Stimulated activated CD4-positive, alpha-beta T cell treated with anti-CD3 and anti-CD28 coated beads, Interleukin-4, amount 100 ng/mL, for 1 hour (primary cell): ENCODE measurements at places on chromosomes 6 and 20.

DNA sequence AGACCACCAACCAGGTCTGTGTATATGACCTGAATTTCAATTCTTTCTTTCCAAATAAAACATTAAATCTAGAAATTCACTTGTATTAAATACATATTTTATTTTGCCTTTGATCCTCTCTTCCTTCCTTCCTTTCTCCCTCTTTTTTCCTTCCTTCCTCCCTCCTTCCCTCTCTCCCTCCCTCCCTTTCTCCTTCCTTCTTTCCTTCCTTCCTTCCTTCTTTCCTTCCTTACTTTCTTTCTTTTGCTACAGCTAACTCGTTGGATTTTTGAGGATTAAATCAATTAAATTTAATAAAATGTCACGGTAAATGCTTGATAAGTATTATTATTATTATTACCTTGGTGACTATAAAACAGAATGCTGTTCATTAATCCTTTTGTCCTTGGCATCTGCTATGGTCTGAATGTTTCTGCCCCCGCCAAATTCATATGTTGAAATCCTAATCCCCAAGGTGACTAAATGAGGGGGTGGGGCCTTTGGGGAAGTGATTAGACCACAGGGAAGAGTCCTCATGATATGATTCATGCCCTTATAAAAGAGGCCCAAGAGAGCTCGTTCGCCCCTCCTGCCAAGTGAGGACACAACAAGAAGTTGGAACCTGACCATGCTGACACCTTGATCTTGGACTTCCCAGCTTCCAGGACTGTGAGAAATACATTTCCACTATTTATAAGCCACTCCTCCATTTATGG, 67.6 kb upstream of the BTBD3 start:
- no peak for DNase-seq

GRCh38 chr6:16343593-16343992, 105.2 kb downstream of the GMPR start:
- no peak for DNase-seq

DNA sequence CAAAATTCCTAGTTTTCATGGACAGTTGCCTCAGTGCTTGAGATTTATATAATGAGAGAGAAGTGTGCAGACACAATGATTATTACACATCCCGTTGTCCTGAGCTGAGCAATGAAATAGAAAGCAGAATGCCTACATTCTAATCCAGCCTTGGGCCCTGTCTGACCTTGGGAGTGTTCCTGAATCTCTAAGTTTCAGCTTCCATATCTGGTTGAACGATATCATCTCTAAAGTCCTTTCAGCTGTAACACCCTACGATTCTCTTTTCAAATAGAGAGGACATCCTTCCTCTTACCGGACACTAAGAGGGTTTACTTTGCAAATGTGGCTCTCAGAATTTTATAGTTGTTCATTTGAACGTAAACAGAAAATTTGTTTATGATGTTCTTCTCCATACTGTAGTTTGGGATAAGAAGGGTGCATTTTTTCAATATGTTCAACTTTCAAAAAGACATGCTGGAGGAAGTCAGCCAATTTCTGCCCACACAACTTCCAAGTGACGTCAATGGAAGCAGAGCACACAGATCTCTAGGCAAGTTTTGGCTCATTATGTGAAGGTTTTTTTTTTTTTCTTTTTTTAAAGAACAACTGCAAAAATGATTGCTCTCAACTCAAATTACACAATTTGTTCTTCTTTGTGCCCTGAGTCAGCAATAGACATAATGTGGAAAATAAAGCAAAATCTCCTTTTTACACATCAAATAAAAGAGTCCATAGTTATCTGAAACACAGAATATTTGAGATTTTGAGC, 50.4 kb downstream of the PDE7B start:
- DNase-seq: no peak

DNA sequence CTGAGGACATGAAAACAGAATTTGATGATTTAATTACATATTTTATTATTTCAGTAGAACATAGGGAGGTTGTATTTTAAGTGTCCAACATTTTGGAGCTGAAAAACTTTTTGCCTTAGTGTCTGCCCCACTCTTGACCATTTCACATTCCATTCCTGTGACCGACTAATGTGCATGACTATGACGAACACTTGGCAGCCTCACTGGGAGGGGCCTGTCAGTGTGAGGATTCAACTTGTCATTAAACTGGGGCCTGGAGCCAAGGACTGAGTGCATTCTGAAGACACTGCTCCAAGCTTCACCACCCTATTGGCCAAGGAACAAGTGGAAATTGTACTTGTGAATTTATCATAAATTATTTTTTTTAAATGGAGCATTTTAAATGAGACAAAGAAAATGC, 661.3 kb downstream of the BCKDHB start:
- no peak for DNase-seq

DNA sequence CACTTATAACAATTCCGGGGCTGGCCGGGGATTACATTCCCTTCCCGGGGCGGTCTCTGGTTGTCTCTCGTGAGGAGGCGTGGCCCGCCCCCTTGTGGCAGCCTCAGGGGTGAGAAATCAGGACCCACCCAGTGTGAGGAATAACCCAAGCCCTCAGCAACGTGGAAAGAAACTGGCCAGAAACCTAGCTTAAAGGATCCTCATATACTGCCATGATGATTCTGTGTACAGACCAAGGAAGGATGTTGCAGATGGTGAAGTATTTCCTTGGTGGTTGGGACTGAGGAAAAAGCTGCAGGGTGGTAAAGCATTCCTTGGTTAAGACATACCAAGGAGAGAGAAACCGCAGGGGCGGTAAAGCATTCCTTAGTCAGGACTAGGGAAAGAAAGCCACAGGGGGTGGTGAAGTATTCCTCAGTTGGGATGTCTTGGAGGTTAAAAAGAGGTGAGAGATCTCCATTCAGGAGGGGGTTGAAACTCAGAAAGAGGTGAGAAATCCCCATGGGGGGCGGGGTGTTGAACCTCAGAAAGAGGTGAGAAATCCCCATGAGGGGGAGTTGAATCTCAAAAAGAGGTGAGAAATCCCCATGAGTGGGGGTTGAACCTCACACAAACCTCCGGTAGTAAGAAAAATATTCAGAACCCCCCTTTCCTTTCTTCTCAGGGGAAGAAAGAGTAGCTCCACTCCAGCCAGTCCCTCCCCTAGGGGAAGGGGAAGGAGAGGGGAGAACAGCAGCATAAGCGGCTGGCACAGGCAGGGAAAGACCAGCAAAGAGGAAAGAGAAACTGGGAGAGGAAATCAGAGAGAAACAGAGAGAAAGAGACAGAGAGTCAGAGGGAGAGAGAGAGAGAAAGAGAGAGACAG, 238.1 kb downstream of the RNGTT start:
- peak; percentile 30 for DNase-seq

GRCh38 chr6:37624606-37625574, 72.8 kb downstream of the MDGA1 start:
- no peak for DNase-seq

DNA sequence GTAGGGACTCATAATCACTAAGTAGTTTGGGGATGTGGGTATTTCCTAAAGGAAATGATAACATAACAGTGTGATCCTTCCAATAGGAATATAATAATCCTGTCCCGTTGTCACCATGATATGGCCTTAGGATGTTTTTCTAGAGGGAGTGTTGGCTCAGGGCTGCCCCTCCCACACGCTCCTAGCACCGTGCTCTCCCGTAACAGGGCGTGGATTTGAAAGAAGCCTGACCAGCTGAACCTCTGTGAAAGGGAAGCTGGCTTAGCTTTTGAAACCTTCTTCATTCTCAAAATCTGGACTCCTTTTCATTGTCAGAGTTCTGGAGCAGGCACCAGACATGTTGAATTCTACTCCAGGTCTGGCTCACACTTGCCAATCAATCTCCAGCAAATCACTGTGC, 103.4 kb upstream of the SASH1 start:
- no peak for DNase-seq

DNA sequence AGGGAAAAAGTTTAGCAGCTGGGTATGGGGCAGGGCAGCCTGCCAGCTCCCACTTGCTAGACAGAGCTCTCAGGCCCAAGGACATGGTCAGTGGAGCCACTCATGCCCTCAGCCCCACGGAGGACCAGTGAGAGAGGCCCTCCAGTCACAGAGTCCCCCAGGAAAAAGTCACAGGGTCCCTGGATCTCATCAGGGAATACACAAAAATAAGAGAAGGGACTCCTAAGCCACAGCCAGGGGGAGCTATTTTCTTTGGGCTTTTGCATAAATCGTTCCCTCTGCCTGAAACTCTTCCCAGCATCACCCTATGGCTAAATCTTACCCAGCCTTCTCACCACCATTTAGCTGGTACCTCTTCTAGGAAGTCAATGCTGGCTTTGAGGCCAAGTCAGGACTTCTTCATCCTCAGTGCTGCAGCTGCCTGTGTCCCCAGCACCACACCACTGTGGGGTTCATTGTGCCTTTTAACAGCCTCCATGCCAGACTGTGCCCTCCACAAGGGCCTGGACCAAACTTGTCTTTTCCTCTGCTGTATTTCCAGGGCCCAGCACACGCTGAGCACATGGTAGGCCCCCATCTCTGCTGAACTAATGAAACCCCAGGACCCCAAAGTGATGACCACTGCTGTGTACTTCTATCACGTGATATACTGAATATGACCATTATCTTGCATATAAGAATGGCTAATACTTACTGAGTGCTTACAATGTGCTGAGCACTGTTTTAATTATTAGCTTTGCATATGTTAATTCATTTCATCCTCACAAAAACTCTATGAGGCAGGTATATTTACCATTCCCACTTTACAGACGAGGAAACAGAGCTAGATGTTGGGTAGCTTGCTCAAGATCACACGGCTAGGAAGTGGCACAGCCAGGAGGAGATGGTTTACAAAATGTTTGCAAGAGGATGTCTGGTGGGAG, 2.0 kb downstream of the ZNF335 start:
- DNase-seq: no peak

- DNase-seq: no peak
Observed at GRCh38 chr20:10762216-10762615, 88.4 kb upstream of the JAG1 start.

- DNase-seq: no peak
Observed at GRCh38 chr6:138545621-138545980, 46.3 kb upstream of the NHSL1 start.

GRCh38 chr6:10421921-10422736, 7.3 kb upstream of the TFAP2A start:
- DNase-seq: no peak

DNA sequence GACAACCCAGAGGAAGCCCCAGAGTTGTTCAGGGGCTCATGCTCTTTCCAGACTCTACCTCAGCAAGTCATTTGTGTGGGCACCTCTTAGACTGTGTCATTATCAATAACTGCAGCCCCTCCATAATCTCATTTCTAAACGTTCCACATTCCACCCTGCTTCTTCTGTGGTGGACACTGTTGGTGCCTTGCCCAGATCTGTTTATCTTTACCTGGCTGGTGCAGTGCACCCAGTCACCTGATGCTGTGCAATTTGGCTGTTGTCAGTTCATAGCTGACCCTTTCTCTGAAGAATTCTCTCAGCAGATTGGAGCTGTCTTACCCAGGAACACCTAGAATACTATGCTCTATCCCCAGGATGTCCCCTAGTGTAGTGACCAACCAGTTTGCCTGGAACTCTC, 80.0 kb downstream of the ATRN start:
- no peak for DNase-seq

GRCh38 chr6:156502969-156503504, 274.1 kb upstream of the ARID1B start:
- no peak for DNase-seq

DNA sequence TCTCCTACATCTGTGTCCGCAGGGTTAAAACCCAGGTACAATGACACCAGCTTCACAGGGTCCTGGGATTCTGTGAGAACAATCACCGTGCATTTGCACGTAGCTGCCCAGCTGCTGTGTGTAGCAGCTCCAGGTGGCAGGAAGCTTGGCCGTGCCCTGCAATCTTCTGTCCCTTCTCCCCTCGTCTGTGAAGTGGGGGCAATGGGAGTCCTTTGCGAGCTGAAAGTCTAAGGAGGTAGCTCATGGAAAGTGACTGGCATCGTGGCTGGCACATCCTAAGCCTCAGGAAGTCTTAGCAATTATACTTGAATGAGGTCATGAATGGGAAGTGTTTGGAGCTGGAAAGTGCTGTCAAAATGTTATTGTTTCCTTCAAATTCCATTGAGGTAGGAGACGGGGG, 137.1 kb downstream of the SMOC2 start:
- no peak for DNase-seq

- DNase-seq: no peak
Observed at GRCh38 chr6:152634773-152635172, 2.4 kb downstream of the SYNE1 start.

GRCh38 chr6:142322504-142323198, 20.8 kb downstream of the ADGRG6 start:
- DNase-seq: no peak

DNA sequence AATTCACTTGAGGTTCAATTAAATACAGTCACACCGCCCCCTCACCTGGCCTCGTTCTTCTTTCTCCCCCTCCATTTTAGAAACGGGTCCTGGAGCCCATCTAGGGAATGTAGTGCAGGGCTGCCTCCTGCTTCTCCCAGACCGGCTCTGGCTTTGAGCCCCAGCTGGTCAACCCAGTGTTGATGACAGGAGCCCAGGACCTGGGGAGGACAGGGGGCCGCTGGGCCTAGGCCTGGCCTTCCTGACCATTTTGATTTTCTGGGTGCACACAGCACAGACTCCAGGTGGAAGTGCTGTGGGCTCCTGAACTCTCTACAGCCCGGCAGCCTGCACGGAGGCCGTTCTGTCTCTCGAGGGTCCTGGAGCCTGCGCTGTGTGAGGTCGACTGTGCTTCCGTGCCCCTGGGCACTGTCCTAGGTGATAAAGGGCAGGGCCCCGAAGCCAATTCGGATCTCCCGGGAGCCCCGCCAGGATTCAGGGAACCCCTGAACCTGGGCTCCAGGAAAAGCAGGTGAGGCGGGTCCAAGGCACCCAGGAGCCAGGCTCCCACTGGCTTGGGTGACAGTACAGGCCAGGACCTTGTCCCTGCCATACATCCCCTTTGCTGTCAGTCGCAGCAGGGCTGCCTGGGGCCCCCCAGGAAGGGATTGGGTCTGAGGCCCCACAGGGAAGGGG, 23.3 kb downstream of the NPEPL1 start:
- no peak for DNase-seq

- no peak for DNase-seq
Observed at GRCh38 chr6:88383183-88383582, 217.0 kb upstream of the CNR1 start.

- no peak for DNase-seq
Observed at GRCh38 chr6:39806278-39806677, 14.1 kb downstream of the DAAM2 start.

GRCh38 chr6:5860849-5861248, 145.9 kb downstream of the NRN1 start:
- no peak for DNase-seq

DNA sequence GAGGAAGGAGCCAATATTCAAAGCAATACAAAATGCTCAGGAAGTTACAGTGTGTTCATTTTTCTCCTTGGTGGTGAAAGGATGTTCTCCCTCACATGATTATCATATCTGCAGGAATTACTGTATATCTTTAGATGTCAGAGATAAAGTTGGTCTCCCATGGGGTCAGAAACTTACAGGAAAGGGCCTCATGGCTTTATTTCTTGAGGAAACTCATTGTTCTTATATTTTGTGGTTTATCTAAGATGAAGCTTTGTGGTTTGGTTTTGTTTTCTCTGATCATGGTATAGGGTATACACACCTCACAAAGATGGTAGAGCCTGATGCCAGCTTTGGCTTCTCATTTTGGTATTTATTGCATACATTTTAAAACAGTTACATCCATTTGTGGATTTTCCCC, 100.5 kb upstream of the STXBP5 start:
- no peak for DNase-seq

- no peak for DNase-seq
Observed at GRCh38 chr6:34697904-34698559, 1.5 kb upstream of the ILRUN start.

GRCh38 chr6:96963809-96964208, 39.3 kb downstream of the KLHL32 start:
- DNase-seq: no peak

- DNase-seq: no peak
Observed at GRCh38 chr6:39646751-39647420, 78.3 kb downstream of the KIF6 start.
